ENCODE measurements at places on chromosomes 1 and 21.
A peak's percentile ranks its signal among the peaks of the same experiment; 100 is the strongest.

DNA sequence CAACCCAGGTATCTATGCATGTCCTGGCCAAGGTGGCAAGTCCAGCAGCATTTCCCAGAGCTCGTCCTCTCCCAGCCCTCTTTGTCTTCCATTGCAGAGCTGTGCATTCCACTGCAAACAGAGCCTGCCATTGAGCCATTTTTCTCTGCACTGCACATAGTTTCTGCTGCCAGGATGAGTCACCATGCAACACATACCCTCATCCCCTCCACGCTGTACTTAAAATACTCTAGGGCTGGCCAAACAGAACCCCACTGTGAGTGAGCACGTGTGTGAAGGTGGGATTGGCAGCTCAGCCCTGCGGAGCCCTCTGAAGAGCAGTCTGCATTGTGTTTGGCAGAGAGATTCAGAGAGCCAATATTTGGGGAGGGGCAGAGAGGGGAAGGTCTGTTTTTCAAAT lies 3.9 kb upstream of the ATP1B1 start:
- DNase-seq: no peak

DNA sequence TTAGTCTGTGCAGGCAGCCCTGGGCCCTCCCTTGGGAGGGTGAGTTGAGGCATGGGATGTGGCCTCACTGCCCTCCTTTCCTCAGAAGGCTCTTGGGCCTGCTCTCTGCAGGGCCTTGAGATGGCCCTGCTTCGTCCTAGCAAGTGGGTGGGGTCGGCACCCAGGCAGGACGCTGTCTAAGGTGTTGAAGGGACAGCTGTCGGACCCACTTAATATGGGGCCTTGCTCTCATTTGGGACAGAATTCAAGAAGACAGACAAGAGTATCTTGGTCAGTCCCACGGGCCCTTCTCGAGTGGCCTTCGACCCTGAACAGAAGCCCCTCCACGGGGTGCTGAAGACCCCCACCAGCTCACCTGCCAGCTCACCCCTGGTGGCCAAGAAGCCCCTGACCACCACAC lies 26.0 kb upstream of the PDXK start:
- no peak for DNase-seq

GRCh38 chr1:15965228-15965767 lies 10.6 kb downstream of the ZBTB17 start:
- DNase-seq: peak; percentile 65

DNA sequence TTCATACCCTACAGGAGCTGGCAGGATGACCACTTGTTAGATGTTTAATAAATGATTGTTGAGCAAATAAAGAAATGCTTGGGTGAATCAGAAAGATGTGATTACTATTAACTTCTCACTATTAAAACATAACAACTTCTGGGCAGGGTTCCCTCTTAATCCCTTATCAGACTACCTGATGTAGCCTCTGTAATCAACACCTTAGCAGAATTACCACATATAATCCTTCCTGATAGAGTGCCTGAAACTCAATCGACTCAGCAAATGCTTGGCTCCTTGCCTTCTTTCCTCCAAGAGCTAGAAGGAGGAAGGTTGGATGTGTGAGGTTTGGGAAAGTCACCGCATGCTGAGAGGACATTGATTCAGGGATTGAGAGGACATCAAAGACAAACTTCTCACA lies 34.8 kb upstream of the DSCAM start:
- DNase-seq: no peak

GRCh38 chr1:8439015-8439702 lies 121.2 kb downstream of the SLC45A1 start:
- DNase-seq: no peak
